ENCODE measurements at places on chromosomes 2 and 18.
A peak's percentile ranks its signal among the peaks of the same experiment; 100 is the strongest.

DNA sequence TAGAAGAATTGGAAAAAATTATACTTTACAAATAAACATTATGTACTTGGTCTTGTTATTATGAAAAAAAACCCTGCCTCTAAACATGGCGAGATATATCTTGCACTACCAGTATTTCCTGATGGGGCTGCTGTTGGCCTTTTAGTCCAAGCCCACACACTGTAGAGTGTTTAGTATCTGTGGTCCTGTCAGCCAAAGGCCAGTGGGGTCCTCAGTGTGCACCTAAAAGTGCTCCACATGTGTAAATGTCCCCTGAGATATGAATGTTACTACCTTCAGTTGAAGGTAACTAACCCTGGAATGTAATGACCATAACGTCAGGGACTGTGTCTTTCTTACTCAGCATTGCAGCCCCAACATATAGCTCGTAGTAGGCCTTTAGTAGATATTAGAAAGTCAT lies 71.1 kb upstream of the HK2 start:
- no peak for DNase-seq

- peak; percentile 95 for DNase-seq
These were observed 9.4 kb upstream of the ZNF512 start for GRCh38 chr2:27573452-27573851.

- DNase-seq, result no peak
These were observed 67.7 kb downstream of the ZNF407 start for GRCh38 chr18:74665346-74665745.

DNA sequence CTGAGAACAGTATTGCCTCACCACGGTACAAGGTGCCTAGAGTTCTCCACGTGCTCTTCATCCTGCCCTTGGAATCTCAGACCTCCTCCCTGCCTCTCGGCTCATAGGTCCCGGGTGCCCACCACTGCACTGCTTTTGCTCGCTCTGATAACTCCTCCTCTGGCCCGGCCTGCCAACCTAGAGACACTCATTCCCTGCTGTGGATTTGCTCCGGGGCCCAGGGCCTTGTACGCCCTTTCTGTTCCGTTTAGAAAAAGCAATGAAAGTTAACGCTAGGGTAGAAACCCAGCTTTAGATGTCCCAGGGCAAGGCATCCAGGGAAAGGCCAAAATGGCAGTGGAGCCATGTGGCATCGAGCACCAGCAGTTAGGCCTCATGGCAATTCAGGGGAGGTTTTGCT lies 253.9 kb downstream of the VAPA start:
- DNase-seq, result no peak

GRCh38 chr18:39862341-39862740 lies 2092.7 kb upstream of the PIK3C3 start:
- DNase-seq, result peak; percentile 36

GRCh38 chr2:168687314-168687713 lies 115.1 kb upstream of the NOSTRIN start:
- peak; percentile 33 for DNase-seq

DNA sequence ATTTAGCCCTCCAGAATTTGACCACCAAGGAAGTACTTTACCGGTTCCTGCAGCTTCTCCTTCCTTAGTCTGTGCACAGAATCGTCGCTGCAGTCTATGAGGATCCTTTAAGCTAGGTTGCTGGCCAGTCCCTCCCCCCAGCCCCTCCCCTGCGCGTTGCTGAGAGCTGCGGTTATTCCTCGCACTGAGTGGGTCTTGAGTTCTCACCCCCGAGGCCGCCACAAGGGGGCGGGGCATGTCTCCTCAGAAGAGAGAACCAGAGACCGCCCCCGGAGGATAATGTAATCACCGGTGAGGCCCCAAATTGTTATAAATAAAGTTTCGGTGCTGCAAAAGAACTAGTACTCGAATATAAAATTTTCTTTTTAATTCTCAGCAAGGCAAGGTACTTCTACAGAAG lies 1184.9 kb upstream of the CDH2 start:
- DNase-seq, result no peak

- no peak for DNase-seq
These were observed 11.0 kb upstream of the CATIP start for GRCh38 chr2:218345491-218346236.

GRCh38 chr2:212991120-212991519 lies 160.3 kb downstream of the IKZF2 start:
- DNase-seq, result no peak

DNA sequence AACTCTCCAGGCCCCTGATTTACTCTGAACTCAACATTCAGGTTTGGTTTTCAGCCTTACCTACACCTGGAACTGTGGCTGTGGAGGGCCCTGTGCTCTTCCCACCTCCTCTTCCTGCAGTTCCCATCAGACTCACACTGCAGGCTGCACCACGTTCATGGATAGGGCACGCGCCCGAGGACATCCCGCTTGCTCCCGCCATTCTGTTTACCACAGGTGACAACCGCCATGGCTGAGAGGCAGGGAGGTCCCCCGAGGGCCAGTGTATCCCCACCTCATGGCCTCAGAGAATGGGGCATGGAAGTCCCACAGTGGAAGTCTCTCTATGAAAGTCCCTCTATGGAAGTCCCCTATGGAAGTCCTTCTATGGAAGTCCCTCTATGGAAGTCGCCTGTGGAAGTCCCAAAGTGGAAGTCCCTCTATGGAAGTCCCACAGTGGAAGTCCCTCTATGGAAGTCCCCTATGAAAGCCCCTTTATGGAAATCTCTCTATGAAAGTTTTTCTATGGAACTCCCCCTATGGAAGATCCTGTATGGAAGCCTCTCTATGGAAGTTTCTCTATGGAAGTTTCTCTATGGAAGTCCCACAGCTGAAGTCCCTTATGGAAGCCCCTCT lies 358.4 kb upstream of the SALL3 start:
- no peak for DNase-seq

- no peak for DNase-seq
These were observed 70.3 kb downstream of the TGOLN2 start for GRCh38 chr2:85257359-85257969.

- no peak for DNase-seq
These were observed 119.8 kb downstream of the DHRS9 start for GRCh38 chr2:169189132-169189531.

DNA sequence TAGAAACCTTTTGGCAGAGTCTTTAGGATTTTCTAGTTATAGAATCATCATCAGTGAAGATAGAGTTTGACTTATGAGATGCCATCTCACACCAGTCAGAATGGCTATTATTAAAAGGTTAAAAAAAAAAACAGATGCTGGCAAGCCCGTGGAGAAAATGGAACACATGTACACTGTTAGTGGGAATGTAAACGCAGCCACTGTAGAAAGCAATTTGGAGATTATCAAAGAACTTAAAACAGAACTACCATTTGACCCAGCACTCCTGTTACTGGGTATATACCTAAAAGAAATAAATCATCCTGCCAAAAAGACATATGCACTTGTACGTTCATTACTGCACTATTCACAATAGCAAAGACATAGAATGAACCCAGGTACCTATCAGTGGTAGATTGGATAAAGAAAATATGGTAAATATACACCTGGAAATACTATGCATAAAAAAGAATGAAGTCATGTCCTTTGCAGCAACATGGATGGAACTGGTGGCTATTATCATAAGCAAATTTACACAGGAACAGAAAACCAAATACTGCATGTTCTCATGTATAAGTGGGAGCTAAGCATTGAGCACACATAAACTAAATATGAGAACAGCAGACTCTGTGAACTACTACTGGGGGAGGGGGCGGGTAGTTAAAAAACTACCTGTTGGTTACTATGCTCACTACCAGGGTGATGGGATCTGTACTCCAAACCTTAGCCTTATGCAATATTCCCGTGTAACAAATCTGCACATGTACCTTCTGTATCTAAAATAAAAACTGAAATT lies 279.0 kb downstream of the KIAA1328 start:
- DNase-seq, result no peak

DNA sequence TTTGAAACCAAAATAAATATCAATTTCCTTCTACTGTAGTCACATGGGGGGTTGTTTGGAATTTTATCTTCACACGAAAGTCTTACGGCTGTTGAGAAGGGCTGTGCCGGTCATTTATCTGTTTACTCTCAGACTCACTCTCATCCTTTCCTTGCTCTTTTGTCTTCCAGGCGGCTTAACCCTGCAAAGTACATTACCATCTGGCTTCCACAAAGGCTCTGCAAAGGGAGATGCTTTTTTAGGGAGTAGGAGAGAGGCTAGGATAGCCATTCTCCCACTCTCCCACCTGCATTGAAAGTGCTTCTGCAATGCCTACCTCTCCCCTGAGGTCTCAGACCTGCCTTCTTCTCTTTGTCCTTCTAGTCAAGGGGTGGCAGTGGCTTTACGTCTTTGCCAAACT lies 247.6 kb downstream of the MEIS1 start:
- DNase-seq, result no peak

DNA sequence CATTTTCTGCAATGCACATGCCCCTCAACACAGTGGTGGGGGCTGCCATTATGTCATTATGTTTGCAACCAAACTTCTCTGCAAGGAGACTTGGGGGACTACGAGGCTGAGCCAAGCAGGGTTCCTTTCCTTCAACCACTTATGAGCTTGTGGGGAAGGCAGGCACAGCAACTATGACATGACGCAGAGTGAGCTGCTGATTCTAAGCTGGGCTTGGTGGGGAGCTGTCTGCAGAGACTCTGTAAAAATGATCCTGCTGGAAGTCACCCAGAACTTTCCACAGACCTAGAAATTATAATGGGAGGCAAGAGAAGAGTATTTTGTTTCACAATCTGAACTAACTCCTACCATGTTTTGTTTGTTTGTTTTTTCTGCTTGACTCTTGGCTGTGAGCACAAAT lies 55.6 kb downstream of the INPP5D start:
- no peak for DNase-seq

- DNase-seq, result no peak
These were observed 17.9 kb upstream of the TEX51 start for GRCh38 chr2:126880817-126881216.

DNA sequence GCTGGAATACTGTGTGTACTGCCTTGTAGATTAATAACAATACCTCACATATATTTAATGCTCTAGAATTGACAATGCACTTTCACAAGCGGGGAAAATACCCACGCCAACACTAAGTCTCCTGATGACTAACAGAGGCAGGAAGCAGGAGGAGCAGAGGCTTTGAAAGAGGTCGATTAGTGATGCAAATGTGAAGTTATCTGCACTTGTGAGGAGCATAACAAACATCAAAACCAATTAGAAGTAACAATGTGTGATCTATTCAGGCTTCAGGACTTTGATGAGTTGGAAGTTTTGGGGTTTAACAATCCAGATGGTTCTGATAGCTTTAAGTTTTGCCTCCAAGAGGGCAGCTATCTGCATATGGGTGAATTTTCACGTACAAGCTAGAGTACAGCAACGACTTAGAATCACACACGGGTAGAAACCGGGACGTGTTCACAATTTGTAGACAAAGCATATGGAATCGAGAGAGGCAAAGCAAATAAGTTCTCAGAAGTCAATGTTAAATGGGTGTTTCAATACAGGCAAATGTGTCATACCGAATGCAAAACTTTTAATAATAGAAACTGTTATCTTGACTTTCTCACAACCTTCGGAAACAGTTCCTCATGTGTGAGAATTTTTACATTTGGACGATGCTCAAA lies 114.5 kb downstream of the METTL8 start:
- DNase-seq, result peak; percentile 89

- peak; percentile 73 for DNase-seq
These were observed 249.5 kb upstream of the TANK start for GRCh38 chr2:160910681-160911080.

DNA sequence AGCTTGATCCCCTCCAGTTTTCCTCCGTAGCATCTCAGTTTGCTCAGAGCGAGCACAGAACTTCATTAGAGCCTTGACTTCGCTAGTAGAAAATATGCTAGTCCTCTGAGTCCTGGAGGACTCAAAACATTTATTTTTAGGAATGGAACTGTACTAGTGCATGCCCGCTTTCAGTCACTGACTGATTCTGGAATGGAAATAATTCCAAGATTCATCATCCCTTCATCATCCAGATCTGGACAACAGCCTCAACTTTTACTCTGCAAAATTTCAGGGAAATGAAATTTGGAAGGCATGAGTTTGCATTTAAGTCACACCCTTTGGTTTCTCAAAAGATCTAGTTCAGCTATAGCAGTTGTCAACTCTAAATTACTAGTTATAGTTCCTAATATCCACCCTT lies 304.6 kb downstream of the XIRP2 start:
- no peak for DNase-seq

- no peak for DNase-seq
These were observed 566.4 kb downstream of the TNS1 start for GRCh38 chr2:217436386-217436785.

DNA sequence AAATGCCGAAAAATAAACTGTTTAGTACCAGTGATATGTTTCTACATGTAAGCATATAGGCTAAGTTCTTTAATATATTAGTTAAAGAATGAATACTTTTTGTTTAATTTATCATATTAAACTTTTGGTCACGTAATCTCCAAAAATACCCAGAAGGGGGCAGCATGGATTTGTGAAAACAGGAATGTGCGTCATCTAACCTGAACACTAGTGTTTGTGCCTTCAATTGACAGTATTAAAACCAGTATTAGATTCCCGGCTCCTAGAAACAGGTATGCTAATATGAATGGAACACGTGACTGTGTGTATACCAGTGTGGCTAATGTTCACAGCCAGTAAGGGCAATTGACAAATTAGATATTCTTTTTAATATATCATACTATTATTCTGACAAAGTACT lies 51.8 kb downstream of the WDR7 start:
- DNase-seq, result peak; percentile 48

GRCh38 chr2:199461711-199462346 lies 4.1 kb upstream of the SATB2 start:
- DNase-seq, result no peak

DNA sequence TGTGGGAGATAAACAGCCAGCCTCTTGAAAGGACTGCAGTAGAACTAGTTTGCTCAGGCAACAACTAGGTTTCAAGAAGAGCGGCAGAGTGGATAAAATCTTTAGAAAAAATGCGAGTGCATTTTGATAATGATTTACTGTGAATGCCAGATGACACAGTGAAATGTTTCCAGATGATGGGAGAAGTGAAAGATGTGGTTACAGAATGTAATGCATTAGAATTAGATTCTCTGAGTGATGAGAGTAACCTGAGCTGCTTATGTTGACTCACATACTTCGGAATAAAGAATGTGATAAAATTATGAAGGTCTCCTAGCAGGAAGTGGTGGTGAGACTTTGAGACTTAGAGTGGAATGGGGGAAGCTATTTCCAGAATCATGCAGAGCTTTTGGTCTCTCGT lies 184.3 kb downstream of the GULP1 start:
- DNase-seq, result peak; percentile 87

All from iris pigment epithelial cell (primary cell).